ENCODE measurements at places on chromosomes 3 and 15.

DNA sequence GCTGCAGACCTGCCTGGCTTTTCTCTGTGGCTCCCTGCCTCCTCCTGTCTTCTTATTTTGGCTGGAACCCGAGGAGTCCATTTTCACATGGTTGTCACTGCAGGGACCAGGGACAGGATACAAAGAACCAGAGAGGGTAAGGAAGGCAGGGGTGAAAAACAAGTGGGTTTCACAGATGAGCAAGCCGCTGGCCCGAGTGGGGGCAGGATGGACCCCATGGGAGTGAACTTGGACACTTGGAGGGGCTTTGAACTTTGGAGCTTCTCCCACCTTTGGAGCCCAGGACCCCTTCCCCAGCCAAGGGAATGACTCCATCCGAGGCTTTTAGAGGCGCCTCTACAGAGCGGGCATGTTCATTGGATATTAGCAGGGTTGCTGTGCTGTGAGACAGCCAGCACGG is 26.9 kb upstream of the ADCY5 start:
- DNase-seq, result no peak

DNA sequence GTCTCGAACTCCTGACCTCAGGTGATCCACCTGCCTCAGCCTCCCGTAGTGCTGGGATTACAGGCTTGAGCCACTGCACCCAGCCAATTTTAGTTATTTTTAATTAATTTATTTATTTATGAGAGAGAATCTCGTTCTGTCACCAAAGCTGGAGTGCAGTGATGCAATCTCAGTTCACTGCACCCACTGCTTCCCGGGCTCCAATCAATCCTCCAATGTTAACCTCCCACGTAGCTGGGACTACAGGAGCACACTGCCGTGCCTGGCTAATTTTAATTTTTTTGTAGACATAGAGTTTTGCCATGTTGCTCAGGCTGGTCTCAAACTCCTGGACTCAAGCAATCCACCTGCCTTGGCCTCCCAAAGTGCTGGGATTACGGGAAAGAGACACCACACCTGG is 137.9 kb downstream of the TCF12 start:
- no peak for DNase-seq

GRCh38 chr3:104458657-104459056 is 908.1 kb upstream of the ALCAM start:
- no peak for DNase-seq

DNA sequence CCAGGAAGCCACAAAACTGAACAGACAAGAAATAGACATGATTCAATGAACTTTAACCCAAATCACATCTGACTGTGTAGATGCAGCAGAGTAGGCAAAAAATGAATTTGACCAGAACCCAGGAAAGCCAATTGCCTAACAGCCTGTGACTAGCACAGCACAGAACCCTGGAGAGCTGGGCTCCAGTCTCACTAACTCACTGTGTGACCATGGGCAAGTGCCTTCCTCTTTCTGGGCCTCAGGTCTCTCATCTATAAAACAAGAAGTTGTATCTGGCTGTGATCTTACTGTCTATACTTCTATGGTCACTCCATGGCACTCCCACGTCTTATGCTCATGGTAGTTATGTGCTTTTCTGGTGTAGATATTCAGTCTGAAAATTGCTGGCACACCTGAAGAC is 48.1 kb upstream of the USP3 start:
- no peak for DNase-seq

- no peak for DNase-seq
Measured at GRCh38 chr3:127185962-127186674, 6.8 kb upstream of the PRR23E start.

GRCh38 chr3:87307805-87308204 is 31.4 kb upstream of the POU1F1 start:
- DNase-seq, result peak; percentile 9

DNA sequence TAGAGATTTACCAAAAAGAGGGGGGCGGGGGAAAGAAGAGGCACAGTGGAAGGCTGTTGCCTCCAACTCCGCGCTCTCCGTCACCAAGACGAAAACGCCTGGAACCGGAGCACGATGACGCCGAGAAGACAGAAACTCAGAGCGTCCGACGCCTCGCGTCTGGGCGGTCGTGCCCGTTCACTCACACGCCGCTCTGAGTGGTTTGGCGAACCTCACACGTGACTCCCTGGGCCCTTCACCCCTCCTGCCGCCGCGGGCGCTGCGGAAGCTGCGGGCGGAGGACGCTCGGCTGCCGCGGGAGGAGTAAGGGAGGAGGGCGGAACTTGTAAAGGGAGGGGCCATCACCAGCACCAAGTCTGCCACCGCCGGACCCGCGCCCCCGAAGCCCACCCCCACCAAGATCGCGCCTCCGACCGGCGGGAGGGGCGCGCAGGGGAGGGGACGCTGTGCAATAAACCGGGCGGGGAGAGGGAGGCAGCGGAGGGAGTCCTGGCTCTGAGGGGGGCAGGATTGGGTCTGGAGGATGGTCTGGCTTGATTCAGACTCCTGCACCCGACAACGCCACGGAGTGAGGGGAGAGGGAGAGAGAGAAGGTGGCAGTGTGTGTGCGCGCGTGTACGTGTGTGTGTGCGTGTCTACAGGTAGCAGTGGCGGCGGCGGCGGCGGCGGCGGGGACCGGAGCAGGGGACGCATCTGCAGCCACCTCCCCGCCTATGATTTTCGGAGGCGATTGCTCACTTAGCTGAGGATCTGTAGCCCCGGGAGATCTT is 1.9 kb upstream of the NLGN1 start:
- DNase-seq, result peak; percentile 96

- DNase-seq, result no peak
Measured at GRCh38 chr3:62571916-62572315, 198.6 kb upstream of the FEZF2 start.

- no peak for DNase-seq
Measured at GRCh38 chr15:40923551-40923950, 5.6 kb upstream of the DLL4 start.

DNA sequence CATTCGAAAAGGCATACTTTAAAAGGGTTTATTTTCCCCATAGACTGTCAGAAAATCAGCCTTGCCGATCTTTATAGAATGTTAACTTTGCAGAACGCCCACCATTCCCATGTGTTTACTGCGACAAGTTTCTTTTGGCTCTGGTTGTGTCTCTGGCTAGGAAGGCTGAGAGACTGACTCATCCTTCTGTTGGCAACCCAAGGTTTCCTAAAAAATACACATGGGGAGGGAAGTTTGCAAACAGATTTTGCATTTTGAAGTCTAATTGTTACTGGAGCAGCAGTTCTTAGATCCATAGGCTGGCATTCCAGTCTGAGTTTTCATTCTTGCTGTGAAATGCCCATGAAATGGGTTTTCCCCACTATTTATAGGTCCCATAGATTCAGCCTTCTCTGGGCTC is 37.9 kb upstream of the MINAR1 start:
- no peak for DNase-seq

DNA sequence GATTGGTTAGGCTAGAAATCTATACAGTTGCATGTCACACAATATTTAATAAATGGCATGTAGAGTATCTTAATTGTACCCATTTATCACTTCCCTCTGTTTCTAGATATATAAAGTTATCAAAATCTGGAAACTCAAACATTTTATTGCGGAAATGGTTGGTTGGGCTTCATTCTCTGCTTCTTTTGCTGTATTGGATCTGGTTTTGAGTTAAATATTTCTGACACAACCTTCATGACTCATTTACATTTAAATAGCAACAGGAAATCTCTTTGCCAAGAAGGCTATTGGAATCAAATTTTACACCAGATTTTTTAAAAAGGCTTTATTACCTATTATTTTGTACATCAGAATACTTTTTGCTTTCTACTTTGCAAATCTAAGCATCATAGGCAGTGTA is 153.8 kb downstream of the EBLN2 start:
- DNase-seq, result no peak

- peak; percentile 61 for DNase-seq
Measured at GRCh38 chr3:128412180-128413002, 54.3 kb downstream of the DNAJB8 start.

DNA sequence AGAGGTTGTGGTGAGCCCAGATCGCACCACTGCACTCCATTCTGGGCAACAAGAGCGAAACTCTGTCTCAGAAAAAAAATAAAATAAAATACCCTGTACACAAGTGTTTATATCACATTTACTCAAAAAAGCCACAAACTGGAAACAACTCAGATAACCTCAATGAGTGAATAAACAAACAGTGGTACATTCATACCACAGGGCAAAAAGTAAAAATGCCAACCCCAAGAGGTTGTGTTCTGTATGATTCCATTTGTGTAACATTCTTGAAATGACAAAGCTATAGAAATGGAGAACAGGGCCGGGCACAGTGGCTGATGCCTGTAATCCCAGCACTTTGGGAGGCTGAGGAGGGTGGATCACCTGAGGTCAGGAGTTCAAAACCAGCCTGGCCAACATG is 12.9 kb downstream of the EDC3 start:
- DNase-seq, result no peak

Measured in NCI-H82 (cell line).